ENCODE measurements at places on chromosomes 2 and 18. TPM values are rescaled to one million over a fixed set of nuclear protein-coding genes. Genes with fewer than 3 reads are reported as not detected.
A peak's percentile ranks its signal among the peaks of the same experiment; 100 is the strongest.

TMEM17 gene
- 2.0 TPM for polyA plus RNA-seq

RBM43 gene
- 3.7 TPM for polyA plus RNA-seq

DNA sequence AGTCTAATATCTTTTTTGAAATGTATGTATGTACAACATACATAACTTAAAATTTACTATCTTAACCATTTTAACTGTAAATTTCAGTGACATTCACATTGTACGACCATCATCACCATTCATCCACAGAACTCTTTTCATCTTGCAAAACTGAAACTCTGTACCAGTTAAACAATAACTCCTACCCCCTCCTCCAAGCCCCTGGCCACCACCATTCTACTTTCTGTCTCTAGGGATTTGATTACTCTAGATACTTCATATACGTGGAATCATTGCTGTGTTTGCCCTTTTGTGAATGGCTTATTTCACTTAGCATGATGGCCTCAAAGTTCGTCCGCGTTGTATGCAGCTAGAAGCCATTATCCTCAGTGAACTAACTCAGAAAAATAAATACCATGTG is 217.0 kb downstream of the METTL4 start:
- DNase-seq = no peak

DNA sequence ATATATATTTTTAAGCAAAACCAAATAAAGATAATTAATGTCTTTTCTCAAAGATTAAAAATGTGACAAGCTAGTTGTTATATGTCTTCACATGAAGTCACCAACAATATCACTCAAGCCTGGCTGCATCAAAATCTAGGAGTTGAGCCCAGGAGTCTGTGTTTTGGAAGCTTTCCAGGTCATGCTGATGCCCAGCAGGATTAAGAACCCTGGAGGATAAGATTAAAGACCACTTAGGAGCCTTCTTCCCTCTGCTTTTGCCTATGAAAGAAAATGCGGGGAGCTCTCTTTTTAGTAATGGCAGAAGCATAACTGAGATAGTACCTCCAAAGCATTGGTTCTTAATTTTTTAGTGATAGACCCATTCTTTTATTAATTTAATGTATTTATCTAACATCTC is 157.4 kb downstream of the ASXL3 start:
- no peak for DNase-seq

TSPYL6 gene
- polyA plus RNA-seq = not detected

GRCh38 chr2:127818241-127818640 is 7.3 kb upstream of the WDR33 start:
- DNase-seq = no peak

ONECUT2 gene
- polyA plus RNA-seq = 0.01 TPM

DNA sequence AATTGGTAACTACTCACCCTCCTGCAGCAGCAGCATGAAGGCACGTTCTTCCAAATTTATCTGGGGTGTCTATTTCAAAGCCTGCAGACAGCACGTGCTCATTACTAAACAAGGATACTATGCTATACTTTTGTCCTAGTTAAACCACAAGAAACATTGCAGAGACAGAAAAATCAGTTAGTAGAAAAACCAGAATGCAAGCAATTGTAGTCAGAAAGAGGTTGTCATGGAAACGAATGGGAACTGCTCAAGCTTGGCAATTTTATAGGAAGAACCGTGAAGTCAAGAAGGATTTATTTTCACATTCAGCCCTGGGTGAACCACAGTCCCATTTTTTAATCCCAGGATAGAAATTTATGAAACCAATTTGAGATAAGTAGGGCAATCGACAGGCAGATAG is 162.2 kb upstream of the PGAP1 start:
- DNase-seq = no peak

DNA sequence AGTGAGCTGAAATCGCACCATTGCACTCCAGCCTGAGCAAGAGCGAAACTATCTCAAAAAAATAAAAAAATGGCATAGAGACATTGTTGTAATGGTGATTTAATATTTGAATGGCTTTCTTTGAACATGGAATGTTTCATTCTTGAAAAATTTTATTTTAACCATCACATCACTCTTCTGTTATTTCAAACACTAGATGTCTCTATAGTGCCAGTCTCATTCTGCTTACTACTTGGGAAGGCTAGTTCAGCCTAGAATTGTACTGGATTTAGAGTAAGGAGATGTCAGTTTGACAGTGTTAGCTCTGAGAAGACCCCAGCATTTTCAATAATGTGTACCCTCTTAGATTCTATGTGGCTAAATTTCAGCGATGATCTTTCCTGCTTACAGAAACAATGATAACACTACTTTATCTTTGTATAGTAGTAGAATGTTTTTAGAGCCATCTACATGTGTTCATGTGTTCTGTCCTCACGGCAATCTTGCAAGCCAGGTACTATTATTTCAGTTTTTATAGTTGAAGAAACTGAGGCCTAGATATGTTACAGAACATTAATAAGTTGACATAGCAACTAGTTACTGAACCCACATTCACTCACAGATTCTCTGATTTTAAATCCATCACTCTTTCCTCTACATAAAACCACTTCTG is 142.9 kb upstream of the ZSWIM2 start:
- DNase-seq = peak; percentile 74

DNA sequence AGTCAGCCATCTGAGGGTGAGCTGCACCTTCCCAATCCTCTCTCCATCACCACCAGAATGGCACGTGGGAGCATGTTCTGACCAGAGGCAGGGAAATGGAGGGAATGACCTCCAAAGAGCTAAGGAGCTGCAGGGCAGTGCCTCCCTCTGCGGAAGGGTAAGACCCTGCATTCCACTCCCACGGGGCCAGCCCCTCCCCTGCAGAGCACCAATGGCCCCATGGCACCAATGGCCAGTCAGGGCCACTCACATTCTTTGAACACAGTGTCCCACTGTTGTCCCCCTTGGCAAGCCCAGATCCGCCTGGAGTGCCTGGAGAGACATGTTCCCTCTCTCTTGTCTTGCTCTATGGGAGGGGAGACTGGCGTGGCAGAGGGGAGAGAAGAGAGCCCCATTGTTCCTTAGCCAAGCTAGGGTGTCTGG is 164.4 kb downstream of the TNS1 start:
- DNase-seq = no peak

RND3 gene
- 57.1 TPM for polyA plus RNA-seq

NOSTRIN gene
- polyA plus RNA-seq = not detected

GRCh38 chr2:170006587-170007325 is 171.2 kb upstream of the MYO3B start:
- DNase-seq = peak; percentile 90

TNFAIP6 gene
- polyA plus RNA-seq = not detected

SUMO1 gene
- polyA plus RNA-seq = 38.5 TPM

GRCh38 chr18:2654928-2655177 is 673 bp upstream of the SMCHD1 start:
- DNase-seq = no peak

- DNase-seq = no peak
Observed at GRCh38 chr18:8895987-8896619, 190.7 kb downstream of the MTCL1 start.

REG3A gene
- polyA plus RNA-seq = not detected

CPO gene
- not detected for polyA plus RNA-seq

- no peak for DNase-seq
Observed at GRCh38 chr2:86414996-86415395, 26.2 kb upstream of the KDM3A start.

DNA sequence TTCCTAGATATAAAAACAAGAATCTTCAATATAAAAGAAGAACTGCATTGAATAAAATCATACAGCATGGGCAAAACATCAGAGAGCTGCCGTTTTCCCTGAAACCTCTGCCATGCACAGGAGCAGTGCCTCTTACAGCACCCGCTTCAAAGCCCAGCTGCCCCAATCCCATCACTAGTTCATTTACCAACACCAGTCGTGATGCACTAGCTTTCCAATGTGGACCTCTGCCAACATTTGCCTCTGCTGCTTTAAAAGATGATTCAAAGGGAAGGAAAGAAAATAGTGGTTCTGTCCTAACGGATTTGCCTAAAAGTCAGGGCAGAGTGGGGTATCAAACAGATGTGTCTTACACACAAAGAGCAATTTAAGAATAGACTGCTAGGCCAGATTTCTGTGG is 43.4 kb upstream of the AP1S3 start:
- no peak for DNase-seq

DNA sequence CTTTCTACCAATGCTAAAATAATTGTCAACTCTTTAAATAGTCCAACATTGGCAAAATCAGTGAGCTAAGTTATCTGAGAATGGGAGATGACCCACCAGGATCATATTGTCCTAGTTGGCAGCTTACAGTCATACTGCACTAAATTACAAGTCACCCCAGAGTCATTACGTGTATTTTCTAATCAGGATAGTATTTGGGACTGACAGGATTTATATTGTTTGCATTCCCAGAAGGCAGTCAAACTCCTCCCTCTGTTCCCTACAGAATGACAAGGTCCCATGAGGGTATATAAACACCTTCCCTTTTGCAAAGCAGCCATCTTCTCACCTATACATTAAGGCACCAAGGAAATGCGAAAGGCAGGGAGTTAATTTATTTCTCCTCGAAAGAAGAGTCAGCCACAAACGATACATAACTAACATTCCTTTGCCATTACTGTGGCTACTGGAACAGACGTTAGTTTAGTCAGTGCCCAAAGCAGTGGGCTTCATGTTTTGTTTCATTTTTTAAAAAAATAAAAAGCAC is 125.3 kb downstream of the ANTXR1 start:
- peak; percentile 35 for DNase-seq

- DNase-seq = peak; percentile 73
Observed at GRCh38 chr2:240557808-240558207, at the start of gene ANKMY1. Gene ANKMY1 (minus strand): TSS chr2:240557988. CDS start chr2:240557335, 653 bp downstream.

All from endothelial cell of umbilical vein (primary cell).